ENCODE measurements at places on chromosomes 12 and 14. TPM values are rescaled to one million over a fixed set of nuclear protein-coding genes. Genes with fewer than 3 reads are reported as not detected.

GRCh38 chr14:97456958-97457357 lies 659.8 kb downstream of the VRK1 start:
- no peak for DNase-seq

- DNase-seq, result no peak
Observed at GRCh38 chr14:90510159-90510558, 113.3 kb downstream of the CALM1 start.

DNA sequence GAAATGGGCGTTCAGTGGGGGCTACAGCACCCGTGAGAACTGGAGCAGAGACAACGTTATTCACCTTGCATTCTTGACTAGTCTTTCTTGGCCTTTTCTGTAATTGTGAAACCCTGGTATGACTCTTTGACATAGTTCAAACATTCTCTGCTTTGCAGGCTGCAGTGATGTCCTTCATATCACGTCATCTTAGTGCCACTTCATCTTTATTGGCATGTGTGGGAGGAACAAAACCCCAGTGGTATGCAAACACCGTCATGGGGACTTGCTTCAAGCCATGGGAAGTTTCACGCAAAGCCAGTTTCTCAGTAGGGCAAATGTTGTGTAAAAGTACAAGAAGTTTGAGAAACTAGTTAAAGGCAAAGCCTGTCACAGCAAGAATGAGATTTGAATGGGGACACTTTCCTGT lies 20.2 kb upstream of the DUSP16 start:
- peak; percentile 19 for DNase-seq

- DNase-seq, result no peak
Observed at GRCh38 chr12:115473257-115473956, 789.4 kb upstream of the TBX3 start.

The ATG2B gene
- total RNA-seq, result 15.0 TPM

DNA sequence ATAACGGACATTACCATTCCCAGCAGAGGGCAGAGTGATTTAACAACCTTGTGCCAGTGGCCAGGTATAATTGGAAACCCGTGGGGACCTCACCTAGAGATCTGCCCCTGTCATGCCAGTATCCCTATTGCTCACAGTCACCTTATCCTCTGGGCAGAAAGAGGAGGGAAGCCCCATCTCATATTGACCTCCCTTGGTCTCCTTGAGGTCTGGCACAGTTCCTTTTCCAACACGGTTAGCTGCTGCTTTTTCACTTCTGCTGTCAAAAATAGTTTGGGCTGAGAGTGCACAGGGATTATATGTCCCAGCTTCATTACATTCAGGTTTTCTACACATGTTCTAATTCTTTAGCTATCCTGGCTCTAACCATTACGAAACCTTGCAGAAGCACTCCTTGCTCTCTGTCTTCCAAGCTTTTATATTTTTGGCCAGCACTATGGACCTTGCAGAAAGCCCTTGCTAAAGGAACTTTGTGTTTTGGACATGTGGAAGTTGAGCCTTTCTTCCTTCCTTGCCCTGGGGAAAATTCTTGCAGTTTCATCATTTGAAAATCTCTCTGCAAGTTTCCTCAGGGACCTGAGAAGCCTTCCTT lies 111.7 kb upstream of the MIS18BP1 start:
- DNase-seq, result no peak

The DNAJC22 gene
- 2.3 TPM for total RNA-seq

The SEC23A gene
- 199 TPM for total RNA-seq

- no peak for DNase-seq
Observed at GRCh38 chr12:11768233-11768965, 118.9 kb downstream of the ETV6 start.

Data from HFFc6 (cell line).